ENCODE measurements at places on chromosomes 5 and 9. TPM values are rescaled to one million over a fixed set of nuclear protein-coding genes. Genes with fewer than 3 reads are reported as not detected.
A peak's percentile ranks its signal among the peaks of the same experiment; 100 is the strongest.

ADAMTS13 gene
- total RNA-seq, result 2.8 TPM

IL17B gene
- total RNA-seq, result 9.3 TPM

- no peak for DNase-seq
Observed at GRCh38 chr5:137312011-137312410, 187.1 kb downstream of the SPOCK1 start.

GRCh38 chr5:173318881-173319620 lies 9.2 kb downstream of the STC2 start:
- DNase-seq, result no peak

GRCh38 chr5:177435847-177436536 lies 9.5 kb downstream of the GRK6 start:
- DNase-seq, result no peak

DNA sequence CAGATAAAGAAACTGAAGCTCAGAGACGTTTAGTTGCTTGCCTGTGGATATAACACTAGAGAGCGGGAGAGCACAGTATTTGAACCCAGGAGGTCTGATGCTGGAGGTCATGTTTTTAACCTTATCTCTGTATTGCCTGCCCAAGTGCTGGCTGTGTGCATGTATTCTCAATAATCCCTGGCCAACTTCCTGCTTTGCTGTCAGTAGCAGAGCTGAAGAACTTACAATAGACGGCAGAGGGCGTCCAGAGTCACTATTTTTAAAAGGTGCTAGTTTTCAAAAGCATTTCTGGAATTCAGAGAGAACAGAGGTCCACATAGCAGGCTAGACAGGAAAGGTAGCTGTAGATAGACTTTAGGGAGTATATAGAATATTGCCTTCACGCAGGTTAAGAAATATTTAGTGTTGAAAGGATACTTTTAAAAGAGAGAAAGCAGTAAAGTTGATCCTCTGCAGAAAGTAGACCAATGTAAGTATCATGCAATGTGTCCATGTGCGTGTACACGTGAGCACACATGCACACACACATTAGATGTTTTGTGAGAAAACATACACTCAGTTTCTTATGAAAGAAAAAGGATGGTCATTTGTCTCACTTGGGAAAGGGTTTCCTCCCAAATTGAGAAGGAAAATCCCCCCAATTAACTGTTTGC lies 46.3 kb downstream of the PTCD2 start:
- peak; percentile 79 for DNase-seq

DNA sequence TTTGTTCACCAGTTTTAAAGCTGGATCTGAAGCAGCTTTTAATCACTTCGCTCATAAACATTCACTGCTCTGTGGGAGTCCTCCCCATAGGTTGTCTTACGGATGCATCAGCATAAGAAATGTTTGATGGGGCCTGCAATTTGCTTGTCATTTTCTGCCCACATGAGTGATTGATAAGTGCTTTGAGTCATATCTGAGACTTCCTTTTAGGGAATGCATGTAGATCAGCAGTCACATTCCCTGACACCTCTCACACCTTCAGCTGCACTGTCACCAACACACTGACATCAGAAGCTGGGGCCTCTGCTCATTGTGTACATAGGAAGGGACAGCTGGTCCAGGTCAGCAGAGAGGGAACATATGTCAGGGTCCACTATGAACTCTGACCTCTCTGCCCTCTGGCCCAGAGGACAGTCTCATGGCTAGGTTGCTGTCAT lies 84.1 kb upstream of the SPATA31D4 start:
- no peak for DNase-seq

GRCh38 chr5:39816156-39816845 lies 391.5 kb upstream of the DAB2 start:
- no peak for DNase-seq

- no peak for DNase-seq
Observed at GRCh38 chr9:119368179-119368578, 1.1 kb downstream of the BRINP1 start.
